ENCODE measurements at places on chromosomes 3 and 15.

DNA sequence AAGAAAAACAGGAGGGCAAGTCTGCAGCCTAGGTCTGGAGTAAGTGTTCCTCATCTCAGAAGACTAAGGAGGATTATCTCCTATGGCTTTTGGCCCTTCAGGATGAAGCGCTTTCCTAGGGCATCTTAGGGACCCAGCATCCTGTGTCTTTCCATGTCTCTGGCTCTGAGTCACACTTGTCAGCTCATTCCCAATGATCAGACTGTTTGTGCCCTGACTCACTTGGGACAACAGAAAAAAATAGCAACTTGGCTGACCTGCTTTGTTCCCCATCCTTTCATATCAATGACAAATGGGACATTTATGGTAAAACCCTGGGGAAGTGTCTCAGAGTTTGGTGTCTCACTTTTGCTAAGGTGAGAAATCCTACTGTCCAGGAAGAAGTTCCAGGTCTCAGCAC, 76.2 kb upstream of the OXTR start:
- DNase-seq, result peak; percentile 94

DNA sequence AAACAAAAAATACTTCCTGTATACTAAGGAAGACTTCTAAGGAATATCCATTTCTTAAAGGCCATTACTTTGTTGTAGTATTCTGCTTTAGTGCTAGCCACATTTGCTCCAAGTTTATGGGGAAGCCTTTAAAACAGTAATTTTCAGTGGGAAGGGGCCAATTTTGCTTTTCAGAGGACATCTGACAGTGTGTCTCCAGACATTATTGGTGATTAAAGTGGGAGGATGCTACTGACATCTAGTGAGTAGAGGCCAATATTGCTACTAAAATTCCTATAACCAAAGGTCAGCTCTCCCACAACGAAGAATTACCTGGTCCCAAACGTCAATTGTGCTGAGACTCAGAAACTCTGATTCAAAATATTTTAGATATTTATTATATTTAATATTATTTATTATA, 24.8 kb downstream of the SLC28A2 start:
- peak; percentile 45 for DNase-seq

DNA sequence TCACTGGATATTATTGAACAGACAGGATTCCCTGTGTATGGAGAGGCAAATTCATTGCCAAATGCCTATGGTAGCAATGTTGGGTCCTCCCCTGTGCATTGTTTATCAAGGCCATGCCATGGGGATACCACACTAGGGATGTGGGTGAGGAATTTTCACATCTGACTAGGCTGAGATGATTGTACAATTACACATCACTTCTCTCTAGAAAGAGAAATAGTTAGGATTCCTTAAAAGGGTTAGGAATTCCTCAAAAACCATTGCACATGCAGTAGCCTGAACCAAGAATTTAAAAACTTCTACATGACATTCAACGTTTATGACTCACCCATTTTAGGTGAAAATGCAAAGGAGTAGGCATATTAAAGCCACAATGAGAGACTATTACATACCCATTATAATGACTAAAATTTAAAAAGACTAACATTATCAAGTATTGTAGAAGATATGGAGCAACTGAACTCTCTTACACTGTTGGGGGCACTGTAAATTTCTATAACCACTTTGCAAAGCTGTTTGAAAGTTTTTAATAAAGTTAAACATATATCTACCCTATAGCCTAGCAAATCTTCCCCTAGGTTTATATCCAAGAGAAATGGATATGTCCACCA, 175.9 kb downstream of the THRB start:
- peak; percentile 66 for DNase-seq

DNA sequence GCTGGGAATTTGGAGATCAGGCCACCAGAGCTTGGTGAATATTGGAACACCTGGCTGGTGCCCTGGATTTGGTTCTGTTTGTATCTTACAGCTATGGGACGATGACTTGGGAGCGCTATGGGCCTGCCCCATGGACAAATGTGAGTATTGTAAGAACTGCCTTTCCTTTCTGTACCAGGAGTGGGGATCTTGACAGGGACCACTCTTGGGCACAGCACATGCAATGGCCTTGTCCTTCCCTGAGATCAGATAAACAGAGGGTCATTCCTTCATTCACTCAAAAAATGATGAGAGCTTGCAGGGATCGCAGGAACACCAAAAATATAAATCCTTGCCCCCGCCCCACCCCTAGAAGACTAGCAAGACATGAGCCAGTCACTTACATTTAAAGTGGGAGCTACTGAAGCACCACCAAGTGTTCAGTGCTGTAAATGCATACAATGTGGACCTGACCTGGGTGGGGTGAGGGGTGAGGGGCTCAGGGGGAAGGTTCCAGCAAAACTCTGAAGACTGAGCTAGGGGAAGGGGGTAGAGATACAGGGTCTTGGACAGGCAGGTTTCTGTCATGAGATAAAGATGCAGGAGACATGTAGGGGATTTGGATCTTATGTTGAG, 2.7 kb upstream of the CRELD1 start:
- no peak for DNase-seq

DNA sequence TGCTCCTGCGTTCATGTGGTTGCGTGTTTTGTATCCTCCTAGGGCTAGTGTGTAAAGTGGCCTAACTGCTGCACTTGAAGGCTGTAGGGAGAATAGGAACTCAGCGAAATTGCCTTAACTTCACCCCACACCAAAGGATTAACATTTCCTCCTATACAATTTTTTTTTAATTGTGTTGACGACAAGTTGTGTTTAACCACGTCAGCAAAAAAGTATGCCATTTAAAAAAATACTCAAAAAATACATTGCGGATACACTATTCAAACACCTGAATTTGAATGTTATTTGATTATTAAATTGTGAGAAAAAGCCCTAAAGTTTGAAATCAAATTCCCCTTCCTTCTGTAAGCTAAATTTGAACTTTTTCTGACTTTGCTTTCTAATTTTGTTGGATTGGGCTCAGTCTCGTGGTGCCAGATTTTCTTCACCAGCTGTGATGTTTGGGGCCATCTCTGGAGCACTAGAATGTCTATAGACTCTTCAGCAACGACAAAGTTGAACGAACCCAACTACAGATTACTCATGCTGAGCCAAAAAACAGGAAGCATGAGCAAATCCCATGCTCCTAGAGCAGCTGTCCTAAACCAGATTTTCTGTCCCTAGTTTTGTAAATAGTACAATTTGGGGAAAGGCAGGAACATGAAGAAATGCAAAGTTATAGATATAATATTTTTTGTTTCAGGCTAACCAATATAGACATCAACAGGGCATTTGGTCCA, 8.1 kb upstream of the SLC9A9 start:
- no peak for DNase-seq

GRCh38 chr3:195555110-195555509, 12.0 kb upstream of the PPP1R2 start:
- DNase-seq, result no peak

DNA sequence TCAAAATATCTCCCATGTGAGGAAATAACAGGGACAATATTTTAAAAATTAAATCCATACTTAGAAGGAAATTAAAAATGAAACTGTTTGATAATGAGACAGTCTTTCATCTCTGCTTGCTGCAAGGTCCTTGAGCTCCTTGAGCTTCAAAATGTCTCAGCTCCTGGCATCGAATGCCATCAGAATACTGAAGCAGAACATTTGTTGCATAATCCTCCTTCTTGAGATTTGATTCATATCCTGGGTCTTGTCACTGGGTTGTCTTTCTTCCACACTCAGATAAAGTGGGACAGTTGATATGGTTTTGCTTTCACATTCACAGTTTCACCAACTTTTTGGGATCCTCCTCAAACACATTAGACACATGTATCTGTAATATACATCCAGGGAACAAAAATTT, 27.8 kb downstream of the COL8A1 start:
- peak; percentile 60 for DNase-seq

- no peak for DNase-seq
Measured at GRCh38 chr15:40948706-40949473, 4.4 kb upstream of the CHAC1 start.

DNA sequence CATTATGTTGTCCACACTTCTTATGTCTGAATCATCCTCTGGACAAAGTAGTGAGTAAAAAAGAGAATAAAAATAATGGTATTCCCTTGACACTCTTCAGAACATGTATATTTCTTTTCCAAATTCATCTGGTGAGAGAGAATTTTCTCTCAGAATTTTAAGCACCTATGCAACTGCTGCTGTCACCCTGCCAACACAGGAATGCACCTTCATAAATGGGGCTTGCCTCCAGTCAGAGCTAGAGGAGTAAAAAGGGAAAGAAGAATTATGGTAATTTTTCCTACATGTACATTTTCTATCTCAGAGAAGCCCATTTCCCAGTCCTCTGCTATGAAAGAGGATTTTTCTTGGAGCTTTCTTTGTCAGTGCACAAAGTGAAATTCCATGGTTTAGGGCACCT, 92.2 kb upstream of the ALCAM start:
- DNase-seq, result no peak

DNA sequence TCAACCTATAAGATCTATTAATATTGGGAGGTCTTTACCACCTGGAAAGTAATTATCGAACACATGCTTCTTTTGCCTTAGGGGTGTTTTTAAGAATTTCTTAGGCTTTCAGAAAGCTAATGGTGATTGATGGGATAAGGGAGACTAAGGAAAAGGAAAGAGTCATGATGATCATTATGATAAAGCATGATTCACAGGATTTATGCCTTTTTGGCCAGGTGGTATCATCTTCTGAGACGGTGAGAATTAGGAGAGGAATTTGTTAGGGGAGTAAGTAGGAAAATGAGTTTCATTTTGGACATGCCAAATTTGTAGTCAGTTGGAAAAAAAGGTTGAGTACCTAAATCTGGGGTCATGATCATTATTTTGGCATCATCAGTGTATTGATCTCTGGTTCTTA, 8.9 kb downstream of the ARMC8 start:
- DNase-seq, result no peak

- peak; percentile 92 for DNase-seq
Measured at GRCh38 chr15:48636511-48636910, 9.0 kb downstream of the FBN1 start.

GRCh38 chr3:13728487-13728886, 151.4 kb downstream of the WNT7A start:
- DNase-seq, result no peak

DNA sequence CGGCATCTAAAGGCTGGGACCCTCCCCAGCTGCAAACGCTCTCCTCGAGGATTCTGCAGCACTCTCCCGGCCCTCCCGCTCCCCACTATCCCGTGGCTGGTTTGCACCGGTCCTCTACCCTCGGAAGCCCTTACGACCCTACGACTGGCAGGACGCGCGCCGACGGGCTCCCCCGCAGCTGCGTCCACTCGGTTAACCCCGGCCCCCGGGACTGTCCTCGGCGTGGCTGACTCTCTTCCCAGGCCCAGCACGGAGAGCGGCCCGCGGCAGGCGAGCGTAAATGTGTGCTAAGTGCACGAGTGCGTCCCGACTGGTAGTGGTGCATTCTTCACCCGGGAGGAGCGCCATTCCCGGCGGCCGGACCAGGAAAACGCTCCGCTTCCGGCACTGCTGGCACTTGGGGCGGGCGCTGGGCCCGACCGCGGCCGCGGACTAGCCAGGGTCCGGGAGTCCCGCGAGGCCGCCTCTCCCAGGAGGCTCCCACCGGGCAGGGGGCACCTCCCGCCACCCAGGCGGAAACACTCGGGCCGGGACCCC, 508 bp downstream of the GORASP1 start:
- peak; percentile 71 for DNase-seq

DNA sequence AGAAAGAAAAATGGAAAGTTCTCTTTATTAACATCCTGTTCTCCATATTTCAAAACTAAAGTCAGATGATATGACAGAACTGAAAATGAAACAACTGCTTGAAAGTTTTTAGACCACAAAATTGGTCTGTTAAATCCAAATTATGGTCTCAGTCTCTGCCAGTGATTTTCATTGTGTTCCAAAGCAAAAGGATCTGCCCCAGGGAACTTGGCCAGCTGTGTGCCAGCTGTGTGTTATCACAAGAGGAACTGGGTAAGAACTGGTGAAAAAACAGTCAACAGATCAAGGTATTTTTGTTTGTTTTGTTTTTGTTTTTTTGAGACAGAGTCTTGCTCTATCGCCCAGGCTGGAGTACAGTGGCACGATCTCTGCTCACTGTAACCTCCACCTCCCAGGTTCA, 323.3 kb downstream of the CTNNB1 start:
- no peak for DNase-seq

DNA sequence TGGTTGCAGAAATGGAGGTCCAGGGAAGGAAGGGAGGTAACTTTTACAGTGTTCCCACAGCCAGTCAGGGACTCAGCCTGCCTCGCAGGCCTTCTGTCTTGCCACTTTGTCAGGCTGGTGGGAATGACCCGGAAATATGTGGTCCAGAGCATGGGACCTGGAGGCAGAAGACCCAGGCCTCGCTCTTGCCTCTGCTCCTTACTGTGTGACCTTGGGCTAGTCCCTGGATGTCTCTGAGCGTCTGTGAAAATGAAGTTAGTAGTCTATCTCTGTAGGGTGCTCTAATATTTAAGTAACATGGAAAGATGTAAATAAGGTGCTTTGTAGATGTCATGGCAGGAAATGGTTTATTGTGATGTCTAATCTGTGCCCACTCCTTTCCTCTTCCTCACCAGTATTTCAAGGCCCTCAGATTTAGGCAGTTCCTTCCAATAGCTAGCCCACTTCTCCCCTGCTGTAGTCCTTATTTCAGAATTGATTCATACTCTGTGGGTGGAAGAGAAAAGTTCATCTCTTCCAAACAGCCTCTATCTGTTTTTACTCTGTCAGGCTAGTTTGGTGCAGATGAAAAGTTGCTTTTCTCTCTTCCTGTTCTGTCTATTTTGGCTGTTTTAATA, 9.1 kb downstream of the CORO2B start:
- DNase-seq, result no peak

DNA sequence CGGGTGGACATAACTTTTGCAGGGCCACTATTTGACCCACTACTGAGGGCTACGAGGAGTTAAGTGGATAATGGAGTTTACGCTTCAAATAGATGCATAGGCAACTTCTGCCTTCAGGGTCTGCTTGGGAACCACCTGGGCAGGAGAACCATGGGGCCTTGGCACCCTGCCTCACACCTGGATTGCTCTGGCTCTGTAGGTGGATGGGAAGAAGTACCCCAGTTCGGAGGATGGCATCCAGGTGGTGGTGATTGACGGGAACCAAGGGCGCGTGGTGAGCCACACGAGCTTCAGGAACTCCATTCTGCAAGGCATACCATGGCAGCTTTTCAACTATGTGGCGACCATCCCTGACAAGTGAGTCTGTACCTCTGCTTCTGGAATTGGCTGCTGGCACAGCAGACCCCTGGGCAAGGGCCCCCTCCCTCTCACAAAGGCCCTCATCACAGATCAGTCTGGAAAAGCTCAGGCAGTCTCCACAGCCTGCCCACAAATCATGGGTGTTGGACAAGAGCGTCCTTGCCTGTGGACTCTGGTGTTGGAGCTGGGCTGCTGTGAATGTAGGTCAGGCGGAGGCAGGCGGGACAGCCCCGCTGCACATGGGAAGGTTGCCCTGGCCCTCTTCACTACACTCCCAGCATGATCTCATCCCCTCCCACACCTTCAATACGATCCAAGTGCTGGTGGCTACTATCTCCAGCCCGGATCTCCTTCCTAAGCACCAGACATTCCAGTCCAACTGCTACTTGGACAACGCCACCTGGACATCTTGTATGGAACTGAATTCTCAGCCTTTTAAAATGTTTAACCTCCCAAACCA, 46.7 kb downstream of the MESD start:
- DNase-seq, result no peak

Data from EH (cell line).